ENCODE measurements at places on chromosomes 13 and 19.

- DNase-seq: peak; percentile 25
These were observed 1.5 kb downstream of the ILF3 start for GRCh38 chr19:10655457-10656312.

DNA sequence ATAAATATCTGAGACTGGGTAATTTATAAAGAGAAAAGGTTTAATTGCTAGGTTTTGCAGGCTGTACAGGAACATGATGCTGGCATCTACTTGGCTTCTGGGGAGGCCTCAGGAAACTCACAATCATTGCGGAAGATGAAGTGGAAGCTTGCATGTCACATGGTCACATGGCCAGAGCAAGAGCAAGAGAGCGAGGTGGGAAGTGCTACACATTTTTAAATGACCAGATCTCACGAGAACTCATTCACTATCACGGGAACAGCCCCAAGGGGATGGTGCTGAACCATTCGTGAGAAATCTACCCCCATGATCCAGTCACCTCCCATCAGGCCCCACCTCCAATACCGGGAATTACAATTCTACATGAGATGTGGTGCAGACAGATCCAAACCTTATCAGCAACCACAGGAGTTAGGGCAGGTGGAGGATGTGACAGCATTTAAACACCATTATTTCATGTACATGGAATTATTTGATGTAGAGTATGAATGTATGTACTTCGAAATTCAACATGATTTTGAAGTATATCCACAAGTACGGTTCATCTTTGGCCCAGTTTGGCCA, 10.5 kb upstream of the CLDN10 start:
- peak; percentile 77 for DNase-seq

- DNase-seq: peak; percentile 34
These were observed 11.8 kb downstream of the ARHGEF18 start for GRCh38 chr19:7360393-7360984.

DNA sequence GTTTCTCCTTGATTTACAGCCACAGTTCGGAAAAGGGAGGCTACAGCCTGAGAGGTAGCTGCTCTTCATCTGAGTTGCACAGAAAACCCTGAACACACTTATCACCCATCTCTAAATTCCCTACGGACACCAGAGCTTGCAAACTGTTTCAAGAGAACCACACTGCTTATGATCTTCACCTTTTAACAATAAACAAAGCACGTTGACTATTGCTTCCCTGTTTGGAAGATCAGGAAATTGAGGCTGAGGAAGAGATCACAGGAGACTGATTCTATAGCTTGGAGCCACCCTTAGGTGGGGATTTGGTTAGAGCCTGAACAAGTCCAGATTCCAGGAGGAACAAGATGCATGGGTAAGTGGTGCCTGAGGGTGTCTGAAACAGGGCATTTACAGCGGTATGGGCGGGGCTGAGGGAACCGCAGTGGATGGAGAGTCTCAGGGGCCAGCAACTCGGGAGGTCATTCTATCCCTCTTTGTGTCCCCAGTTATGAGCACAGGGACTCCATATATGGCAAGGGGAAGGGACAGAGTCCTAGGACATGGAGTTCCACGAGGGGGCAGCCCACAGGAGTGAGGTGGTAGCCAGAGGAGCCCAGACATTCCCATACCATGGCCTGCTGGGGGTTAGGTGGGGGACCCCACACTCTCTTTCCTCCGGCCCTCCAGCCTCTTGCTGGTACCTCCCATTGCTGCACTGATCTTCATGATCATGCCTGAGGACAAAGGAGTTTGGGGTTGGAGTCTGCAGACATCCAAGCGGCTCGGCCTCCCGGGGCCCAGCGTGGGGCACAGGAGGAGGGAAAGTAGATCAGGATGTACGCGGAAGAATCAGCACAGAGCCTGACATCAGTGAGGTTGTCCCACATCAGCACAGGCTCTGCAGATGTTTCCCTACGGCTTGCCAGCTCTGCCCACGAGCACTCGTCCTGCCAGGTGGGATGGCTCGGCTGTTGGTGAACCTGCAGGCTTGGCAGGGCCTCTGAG, 162.3 kb upstream of the ZNF536 start:
- DNase-seq: no peak

GRCh38 chr19:16764793-16765433, 45.3 kb downstream of the NWD1 start:
- no peak for DNase-seq

DNA sequence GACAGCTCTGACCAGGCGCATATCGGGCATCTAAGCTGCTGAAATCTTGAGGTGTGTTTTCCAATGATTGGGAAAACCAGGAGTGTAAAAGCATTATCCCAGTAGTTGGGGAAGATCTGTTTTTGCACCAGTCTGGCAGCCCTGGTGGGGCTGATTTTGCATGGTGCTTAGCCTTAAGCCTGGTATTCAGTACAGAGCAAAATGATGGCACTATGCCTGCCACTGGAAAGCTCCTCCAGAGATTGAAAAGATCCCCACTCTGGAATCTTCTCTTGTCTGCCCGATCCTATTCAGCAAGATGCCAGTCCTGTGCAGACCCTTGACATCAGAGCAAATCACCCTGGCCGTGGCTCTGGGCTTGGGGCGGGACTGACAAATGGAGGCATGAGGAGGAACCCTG, 44.7 kb upstream of the SIAH3 start:
- no peak for DNase-seq

GRCh38 chr19:57171551-57172081, 4.3 kb upstream of the DUXA start:
- no peak for DNase-seq

- DNase-seq: no peak
These were observed 253.5 kb downstream of the LHFPL6 start for GRCh38 chr13:39349391-39349960.
